Activated T-cell treated with anti-CD3 and anti-CD28 coated beads, Interleukin-2, amount 50 U/mL, for 72 hours (primary cell): ENCODE measurements at places on chromosomes 2 and 18.

- DNase-seq, result no peak
Measured at GRCh38 chr2:159744363-159744762, 32.1 kb downstream of the MARCHF7 start.

GRCh38 chr2:220104871-220105351 is 477.5 kb downstream of the SLC4A3 start:
- DNase-seq, result no peak

DNA sequence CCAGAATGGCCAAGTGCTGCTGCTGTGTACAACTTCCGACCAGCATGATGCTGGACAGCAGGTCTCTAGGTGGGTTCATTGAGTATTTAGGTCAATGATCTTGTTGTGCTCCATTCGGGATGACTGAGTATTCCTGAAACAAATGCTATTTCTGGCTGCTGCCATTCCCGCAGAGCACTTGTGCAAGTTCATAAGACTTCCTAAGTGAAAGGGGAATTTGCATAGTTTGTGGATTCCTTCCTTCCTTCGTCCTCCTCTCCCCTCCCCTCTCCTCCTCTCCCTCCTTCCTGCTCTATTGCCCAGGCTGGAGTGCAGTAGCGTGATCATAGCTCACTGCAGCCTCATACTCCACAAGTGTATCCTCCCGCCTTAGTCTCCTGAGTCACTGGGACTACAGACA is 40.4 kb downstream of the LDLRAD4 start:
- no peak for DNase-seq

- peak; percentile 69 for DNase-seq
Measured at GRCh38 chr2:169069341-169069740, at the start of gene DHRS9. DHRS9 (plus strand) TSS chr2:169069563; CDS start chr2:169081582, 12,019 bp downstream.

DNA sequence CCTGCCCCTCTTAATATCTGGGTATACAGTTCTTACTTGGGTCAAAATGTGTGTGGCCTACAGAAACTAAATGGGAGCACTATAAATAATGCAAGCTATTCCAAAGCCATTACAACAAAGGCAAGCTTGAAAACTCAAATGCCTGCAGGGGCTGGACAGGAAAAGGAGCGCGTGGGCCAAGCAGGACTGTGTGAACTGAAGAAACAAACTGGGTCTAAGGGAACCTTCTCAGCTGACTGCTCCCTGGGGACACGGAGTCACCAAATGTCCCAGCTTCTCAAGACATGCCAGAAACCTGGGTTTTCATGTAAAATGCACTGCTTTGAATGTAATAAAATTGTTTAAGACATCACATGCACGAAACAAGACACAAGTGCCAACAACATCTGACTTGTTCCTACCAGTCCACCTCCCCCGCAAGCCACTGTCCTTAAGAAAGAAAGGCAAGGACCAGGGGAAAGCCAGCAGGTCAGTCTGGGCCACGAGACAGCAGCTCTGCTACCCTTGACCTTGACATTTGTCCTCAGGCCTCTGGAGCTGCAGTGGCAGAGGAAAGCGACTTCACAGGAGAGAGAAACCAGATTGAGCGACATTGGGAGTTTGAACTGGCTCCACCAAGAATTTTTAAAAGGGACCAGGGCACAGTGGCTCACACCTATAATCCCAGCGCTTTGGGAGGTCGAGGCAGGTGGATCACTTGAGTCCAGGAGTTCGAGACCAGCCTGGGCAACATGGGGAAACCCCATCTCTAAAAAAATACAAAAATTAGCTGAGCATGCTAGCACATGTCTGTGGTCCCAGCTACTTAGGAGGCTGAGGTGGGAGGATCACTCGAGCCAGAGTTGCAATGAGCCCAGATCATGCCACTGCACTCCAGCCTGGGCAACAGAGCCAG is 89.7 kb upstream of the SH3BP4 start:
- DNase-seq, result no peak

DNA sequence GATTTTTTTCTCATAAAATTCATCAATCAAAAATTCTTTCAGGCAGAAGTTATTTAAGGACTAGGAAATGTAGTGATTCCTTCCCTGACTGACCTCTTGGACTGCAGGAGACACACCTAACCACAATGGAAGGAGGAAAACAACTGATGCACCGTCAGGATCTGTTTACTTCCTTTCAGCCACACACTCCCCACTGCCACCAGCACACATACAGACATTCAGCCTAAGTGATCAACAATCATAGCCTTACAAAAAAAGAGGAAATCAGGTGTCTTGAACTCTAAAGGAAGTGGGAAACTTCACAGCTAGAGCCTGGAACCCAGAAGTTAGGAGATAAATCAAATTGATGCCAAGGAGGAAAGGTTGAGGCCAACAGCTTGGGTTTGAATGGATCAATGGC is 213.5 kb upstream of the ACVR2A start:
- no peak for DNase-seq

- no peak for DNase-seq
Measured at GRCh38 chr2:239770246-239770639, 254.9 kb downstream of the NDUFA10 start.

- no peak for DNase-seq
Measured at GRCh38 chr2:218026244-218026643, 23.4 kb upstream of the TNS1 start.

DNA sequence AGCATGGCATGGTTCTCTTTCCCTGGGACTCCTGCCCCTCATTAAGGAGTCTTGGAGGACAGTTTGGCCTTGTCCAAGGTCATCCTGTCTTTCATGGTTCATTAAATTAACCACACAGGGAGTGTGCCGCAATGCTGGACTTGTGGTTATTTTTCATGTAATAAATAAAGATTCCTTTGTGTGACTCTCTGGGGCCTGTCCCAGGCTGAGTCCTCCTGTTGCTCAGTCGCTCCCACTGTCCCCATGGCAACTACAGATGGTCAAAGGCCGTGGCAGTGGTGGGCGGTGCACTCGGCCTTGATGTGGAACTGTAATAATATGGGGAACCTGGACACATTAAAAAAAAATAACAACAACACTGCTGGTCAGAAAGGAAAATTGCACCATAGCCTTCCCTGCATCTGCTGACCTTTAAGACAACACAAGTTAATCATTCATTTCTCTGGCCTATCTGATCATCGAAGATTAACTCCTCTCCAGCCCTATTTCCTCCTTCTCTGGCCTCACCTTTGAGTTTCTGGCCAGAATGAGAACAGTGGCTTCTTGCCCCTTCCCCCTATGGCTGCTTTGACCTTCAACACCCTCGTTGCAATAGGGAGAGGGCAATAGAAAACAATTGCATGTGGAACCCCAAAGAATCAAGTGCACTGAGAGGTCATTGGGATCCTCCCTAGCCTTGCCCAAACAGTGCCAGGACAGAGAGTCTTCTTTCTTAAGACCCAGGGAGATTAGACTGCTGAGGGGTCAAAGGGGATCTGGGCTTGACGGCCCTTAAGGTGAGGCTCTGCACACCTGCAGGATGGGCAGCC is 44.7 kb downstream of the PSD4 start:
- no peak for DNase-seq

GRCh38 chr2:83481436-83481835 is 977.6 kb downstream of the SUCLG1 start:
- DNase-seq, result no peak

DNA sequence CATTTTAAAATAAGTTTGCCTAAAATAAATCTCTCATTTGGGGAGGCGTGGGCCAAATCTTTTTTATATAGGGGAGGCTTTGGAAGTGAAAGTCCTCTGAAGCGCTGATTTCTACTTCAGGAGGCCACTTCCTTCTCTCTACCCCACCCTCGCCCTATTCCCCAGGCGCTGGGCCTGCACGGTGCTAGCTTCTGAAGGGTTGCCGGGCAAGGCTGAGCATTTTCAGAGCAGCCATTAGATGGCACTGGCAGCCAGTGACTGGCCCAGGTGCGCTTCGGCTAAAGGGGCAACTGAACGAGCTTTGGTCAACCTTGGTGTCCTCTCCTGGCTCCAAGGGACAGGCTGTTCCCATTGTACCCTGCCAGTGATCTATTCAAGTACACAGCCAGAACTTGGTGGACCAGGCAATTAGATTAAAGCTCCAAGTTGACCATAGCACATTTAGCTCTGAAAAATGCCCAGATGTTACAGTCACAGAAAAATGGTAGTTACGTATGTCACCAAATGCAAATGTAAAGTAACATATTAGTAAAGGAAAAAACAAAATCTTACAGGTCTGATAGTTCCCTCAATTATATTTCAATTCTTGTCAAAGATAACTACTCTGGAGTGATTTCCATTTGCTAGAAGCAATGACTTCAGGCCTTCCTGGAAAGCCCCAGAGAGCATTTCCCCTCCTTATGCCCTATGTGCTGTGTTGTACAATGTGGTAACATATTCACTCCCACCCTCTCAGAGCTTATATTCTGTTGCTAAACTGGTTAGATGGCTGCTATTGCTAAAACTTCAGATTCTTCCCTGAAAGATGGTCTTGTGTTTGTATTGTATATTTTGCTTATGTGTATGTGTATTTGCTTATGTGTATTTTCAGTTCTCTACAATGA is 2.1 kb downstream of the POMC start:
- DNase-seq, result peak; percentile 64

DNA sequence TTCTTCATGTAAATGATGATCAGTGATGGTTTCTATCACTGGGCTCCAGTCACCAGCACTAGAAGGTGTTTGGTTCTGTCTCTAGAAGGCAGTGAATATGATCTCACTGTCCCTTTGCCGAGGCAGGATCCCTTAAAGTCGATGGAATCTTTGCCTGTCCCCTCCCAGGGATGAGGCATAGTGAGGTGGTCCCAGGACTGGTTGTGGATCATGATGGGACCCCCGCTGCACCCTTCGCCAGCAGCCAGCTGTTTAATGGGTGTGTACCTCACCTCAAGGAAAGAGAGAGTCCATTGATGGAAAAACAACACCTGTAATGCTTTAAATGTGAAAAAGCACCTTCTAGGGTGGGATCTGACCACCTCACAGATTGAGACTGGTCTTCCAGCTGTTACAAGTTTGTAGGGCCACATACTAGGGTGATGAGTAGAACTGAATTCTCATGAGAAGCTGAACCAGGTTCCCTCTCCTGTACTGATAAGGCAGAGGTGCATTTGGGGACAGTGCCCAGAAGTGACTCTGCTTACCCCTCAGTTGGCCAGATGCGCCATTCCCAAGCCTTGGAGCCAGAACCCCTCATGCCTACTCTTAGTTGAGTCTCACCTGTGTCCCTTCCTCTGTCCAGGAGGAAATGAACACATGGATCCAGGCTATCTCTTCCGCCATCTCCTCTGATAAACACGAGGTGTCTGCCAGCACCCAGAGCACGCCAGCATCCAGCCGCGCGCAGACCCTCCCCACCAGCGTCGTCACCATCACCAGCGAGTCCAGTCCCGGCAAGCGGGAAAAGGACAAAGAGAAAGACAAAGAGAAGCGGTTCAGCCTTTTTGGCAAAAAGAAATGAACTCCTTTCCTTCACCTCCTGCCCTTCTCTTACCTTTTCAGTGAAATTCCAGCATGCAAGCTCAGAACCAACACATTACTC is 55.5 kb upstream of the EML6 start:
- DNase-seq, result no peak

- DNase-seq, result no peak
Measured at GRCh38 chr2:222876947-222877346, 16.1 kb downstream of the ACSL3 start.

DNA sequence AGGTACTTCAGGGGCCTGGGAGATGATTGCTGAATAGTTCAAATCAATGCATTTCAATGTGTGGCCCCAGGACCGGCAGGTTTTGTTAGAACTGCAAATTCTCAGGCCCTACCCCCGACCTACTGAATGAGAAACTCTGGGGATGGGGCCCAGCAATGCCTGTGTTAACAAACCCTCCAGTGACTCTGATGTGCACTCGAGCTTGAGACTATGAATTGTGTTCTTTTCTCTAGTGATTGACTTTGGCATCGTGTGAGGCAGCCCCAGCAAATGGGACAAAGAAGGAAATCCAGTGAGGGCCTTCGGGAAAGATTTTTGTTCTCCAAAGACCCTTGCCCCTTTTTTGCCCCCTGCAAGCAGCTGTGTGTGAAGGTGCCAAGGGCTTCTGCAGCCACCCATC is 22.4 kb downstream of the ALK start:
- DNase-seq, result no peak

DNA sequence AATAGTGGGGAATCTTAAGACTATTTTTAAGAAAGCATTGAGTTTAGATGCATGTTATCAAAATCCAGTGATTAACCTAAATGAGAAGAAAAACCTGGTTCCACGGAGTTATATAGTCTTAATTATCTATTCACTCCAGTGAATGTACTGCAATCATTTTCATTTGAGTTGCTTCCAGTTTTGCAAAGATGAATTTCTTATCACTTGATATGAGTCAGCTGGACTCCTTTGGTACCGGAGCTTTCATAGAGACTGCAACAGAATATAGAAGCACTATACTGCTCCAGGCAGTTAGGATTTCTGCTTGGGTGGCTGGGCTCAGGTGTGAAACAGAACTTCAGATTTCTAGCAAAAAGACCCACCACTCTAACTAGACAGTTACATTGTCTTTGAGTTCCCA is 92.2 kb upstream of the NFU1 start:
- no peak for DNase-seq

- DNase-seq, result no peak
Measured at GRCh38 chr2:37549598-37549997, 121.8 kb downstream of the CDC42EP3 start.

GRCh38 chr2:40487602-40488001 is 35.7 kb upstream of the SLC8A1 start:
- no peak for DNase-seq

- peak; percentile 73 for DNase-seq
Measured at GRCh38 chr18:76801567-76802505, 20.5 kb upstream of the ZNF236 start.

GRCh38 chr2:29562319-29562718 is 359.1 kb downstream of the ALK start:
- no peak for DNase-seq

DNA sequence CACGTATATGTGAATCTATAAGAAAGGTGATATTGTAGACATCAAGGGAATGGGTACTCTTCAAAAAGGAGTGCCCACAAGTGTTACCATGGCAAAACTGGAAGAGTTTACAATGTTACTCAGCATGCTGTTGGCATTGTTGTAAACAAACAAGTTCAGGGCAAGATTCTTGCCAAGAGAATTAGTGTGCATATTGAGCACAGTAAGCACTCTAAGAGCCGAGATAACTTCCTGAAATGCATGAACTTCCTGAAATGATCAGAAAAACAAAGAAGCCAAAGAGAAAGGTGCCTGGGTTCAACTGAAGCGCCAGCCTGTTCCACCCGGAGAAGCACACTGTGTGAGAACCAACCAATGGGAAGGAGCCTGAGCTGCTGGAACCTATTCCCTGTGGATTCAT is 101.0 kb downstream of the HS6ST1 start:
- DNase-seq, result no peak

GRCh38 chr2:107174171-107174570 is 288.2 kb upstream of the ST6GAL2 start:
- no peak for DNase-seq

GRCh38 chr2:160506371-160507045 is 12.9 kb upstream of the RBMS1 start:
- no peak for DNase-seq
